Stimulated activated CD8-positive, alpha-beta memory T cell treated with anti-CD3 and anti-CD28 coated beads, Interleukin-7, amount 100 ng/mL, for 24 hours (primary cell): ENCODE measurements at places on chromosomes 2 and 18.

DNA sequence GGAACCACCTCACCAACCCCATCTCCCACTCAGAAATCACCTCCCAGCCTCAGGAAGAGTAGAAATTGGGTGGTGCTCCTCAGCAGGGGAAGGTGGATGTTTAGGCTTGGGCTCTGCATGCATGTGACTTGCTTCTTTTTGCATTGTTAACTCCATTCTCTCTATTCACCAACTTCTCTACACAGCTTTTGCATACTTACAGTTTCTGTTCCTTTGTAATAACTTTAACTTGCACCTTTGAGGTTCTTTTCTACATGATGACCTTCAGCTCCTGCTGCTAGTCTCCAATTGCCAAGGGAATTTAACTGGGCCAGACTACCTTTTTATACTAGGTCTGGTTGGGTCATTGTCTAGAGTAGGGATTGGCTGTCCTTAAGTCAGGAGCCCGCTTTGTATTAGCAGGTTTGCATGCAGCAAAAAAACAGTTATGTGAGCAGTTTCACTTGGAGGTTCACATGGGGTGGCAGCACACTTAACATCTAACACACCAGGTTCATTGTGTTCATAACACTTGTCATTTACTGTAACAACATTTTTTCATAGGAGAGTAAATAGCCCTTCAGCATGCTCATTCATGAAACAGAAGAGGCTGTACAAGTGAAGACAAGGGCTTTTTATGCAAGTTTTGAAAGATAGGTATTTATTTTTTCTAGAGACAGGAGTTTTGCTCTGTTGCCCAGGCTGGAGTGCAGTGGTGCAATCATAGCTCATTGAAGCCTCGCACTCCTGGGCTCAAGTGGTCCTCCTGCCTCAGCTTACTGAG is 12.0 kb downstream of the MRPL35 start:
- no peak for DNase-seq

DNA sequence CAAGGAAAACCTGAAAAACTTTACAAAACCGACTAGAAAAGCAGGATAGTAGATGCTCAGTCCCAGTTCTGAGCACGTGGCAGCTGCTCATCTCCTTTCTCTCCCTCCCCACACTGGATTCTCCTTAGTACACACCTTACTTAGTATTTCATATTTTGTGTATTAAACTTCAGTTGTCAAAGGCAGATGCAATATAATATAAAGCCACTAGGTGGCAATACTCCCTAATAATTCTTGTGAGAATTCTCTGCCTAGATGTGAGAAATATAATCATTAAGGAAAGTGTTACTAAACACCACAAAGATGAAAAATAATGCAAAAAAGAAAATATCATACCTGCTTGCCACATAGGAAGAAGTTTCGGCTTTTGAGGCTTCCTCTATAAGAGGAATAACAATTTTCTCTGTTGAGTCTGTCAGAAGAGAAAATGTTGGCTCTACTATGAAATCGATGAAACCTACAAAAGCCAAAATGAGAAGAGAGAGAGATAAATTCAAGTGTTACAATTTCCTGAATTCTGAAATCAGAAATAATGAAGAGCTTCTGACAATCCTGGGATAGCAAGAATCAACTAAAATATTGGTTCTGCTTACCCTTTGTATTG is 200.6 kb downstream of the PPP1R1C start:
- DNase-seq: no peak

GRCh38 chr18:27996801-27997272 is 180.1 kb downstream of the CDH2 start:
- DNase-seq: no peak

GRCh38 chr2:10658041-10658913 is 31.5 kb downstream of the NOL10 start:
- DNase-seq: no peak

DNA sequence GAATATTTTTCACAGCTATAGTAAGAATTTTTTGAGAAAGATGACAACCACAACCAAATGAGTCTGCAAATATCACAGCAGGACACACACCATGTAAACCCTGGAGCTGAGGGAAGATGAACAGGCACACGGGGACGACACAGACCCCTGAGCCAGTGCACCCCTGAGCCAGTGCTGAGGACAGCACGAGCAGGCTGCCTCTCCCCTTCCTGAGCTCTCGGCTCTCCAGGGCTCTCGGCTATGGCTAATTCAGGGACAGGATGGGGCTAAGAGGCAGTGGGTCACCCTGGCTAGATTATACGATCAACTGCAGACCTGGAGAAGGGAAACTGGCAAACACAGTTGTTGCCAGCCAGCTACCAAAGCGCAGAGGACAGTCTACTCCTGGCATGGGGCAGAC is 41.4 kb downstream of the TGFBRAP1 start:
- DNase-seq: no peak

DNA sequence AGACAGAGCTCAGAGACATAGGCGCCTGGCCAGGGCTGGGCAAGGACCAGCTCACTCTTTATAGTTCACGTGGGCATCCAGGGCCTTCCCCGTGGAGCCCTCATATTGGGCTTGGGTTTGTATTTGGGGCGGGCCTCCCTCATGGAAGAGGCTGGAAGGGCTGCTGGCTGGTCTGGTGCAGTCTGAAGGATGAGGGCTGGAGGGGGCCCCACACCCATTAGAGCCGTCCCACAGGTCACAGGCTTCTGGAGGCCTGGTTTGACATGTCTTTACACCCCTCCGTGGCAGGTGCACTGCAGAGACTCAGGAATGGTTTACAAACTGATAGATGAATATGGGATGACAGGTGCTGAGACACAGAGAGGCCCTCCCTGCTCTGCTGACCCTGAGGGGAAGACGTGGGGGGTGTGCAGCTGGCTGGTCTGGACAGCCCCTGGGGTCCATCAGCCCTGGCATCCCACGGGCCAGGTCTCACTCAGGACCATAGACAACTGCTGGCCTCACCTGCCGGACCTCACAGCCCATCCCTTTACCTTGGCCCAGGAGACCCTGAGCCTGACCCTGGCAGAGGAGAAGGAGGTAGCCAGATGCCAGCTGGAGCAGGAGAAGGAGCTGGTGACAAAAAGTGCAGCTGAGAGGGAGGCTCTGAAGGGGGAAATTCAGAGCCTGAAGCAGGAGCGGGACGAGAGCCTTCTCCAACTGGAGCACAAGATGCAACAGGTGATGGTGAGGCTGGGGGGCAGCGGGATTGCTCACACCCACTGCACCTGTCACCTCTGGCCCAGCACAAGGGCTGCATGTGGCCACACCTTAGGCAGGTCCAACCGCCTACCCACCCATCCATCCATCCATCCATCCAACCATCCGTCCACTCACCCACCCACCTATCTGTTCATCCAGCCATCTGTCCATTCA is 43.9 kb downstream of the CROCC2 start:
- no peak for DNase-seq

- DNase-seq: no peak
Observed at GRCh38 chr18:31206071-31206470, 43.4 kb upstream of the DSC1 start.

GRCh38 chr18:55405893-55406406 is 182.0 kb downstream of the TCF4 start:
- no peak for DNase-seq

- DNase-seq: no peak
Observed at GRCh38 chr18:64707052-64707451, 558.2 kb upstream of the LINC00305 start.
